ENCODE measurements at places on chromosomes 2 and 18.

- DNase-seq = no peak
Observed at GRCh38 chr2:105384861-105385260, 14.0 kb downstream of the FHL2 start.

DNA sequence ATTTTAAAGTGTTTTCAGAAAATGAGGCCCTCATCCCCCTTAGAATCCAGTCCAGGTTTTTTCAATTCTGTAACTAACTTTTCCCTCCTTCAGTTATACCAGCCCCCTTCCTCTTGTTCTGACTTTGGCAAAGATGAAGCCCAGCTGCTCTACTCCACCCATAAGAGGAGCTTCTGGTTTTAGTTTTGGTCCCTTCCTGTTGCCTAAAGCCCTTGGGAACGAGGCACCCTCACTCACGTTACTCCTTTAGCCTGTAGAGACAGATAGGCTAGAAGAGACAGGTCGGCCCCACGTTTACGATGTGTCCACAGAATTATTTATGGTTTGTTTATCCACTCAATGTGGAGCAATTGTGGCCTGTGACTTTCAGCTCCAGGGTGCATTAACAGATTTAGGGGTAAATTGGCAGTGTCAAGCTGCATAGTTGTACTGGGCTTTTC, 454.2 kb upstream of the TNP1 start:
- DNase-seq = no peak

DNA sequence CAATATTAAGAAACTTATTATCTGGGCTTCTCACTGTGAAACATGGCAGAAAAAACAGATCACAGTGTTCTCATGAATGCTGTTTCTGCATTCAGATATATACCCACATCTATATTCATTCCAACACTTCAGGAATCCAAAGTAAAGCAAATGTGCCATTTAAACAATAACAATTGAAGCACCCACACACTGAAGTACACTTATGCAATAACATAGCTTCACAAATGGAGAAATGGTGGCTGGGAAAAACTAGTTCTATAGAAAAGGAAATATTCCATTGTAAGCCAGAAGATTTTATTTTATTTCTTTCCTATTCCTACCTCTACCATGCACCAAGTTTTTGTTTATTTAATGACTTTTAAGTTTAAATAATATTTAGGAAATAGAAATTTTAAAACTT, 111.9 kb downstream of the DPP4 start:
- no peak for DNase-seq

DNA sequence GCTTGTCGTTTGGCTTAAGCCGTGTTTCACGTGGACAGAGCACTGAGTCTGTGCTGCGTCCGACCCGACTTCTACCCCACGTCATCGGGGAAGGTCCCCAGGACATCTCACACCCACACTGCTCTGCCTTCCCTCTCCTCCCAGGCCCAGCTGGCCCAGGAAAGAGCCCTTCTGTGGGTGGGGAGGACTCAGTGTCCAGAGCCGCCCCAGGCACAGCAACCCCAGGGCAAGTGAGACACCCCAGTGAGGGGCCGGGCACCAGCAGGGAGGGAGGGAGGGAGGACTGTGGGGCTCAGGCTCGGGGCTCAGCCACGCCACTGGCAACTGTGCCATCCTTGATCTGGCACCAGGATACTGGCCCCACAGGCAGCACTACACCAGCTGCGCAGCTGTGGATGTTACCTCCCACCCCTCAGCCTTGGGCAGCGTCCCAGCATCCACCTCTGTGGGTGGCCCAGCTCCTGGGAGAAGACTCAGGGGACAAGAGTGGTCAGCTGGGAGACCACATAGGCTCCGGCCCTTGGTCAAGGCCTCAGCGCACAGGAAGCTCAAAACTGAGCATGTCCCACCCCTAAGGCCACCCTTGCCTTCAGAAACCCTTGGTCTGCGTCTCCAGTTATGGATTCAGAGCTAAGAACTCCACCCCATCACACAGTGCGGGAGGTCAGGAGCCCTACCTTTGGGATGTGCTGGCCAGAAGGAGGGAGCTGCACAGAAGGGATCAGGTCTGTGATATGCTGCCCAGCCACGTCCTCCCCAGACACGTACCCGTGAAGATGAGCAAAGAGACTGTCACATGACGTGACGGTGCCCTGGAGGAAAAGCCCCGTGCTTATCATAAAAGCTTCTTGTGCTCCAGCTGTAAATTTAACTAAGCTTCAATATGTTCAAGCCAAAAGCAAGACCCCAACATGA, 11.7 kb downstream of the PASK start:
- no peak for DNase-seq

DNA sequence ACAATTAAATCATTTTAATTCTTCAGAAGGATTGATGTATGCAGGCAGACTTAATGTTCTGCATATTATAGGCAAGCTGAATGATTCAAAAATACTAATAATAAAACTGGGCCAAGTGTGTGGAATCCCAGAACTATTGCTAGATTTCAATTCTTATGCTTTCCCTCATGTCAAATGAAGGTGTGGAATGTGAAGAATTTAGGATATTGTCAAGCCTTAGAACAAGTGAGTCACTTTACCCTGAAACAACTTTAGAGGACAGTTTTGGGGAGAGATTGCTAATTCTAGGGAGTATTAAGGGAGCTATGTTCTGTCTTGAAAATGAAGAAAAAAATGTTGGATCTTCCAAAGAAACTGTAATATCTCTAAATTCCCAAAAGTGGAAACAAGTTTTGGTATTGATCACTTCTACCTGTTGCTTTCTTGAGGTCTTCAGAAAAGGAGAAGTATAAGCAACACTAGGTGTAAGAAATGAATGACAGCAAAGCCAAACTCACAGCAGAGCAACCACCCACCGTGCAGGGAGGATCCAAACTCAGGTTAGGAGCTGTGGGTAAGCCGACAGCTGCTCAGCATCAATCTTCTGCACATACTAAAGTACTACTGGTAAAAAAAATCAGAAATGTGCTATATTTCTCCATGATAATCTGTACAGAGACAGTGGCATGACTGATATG, 818.1 kb downstream of the SLC4A3 start:
- DNase-seq = no peak

- DNase-seq = no peak
Observed at GRCh38 chr18:26804519-26804918, 61.0 kb downstream of the AQP4 start.

GRCh38 chr2:102000813-102001766, 9.3 kb downstream of the IL1R2 start:
- DNase-seq = no peak

DNA sequence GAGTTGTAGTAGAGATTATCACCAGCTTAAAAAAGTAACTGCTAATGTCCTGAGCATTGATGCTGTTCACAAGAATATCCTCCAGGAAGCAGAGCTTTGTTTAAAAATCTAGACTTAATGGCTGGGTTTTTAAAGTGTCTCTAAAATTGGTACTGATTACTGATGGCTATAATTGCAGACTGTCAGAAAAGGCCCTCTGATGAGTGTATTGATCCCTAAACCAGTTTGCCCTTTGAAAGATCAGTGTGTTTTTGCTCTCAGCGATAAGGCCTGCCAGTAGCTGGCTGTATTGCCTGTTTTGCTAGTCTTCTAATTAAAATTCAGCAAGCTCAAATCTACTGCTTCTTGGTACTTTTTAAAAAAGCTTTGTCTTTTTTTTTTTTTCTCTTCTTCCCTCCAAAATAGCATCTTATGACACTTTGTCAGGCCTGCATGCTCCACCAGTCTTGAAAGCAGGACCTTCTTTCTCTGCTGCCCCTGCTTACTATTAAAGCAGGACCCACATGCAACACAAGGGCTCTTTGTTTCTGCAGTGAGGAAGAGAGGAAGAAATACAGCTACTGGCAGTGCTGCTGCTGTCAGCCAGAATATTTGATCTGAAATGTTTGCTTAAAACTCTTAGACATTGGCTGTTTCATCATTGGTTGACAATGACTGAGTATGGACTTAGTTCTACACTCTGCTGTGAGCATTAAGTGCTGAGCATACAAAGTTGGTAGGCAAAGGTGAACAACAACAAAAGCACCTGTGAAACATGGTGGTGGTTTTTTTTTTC, 1.8 kb downstream of the SEC11C start:
- DNase-seq = no peak

DNA sequence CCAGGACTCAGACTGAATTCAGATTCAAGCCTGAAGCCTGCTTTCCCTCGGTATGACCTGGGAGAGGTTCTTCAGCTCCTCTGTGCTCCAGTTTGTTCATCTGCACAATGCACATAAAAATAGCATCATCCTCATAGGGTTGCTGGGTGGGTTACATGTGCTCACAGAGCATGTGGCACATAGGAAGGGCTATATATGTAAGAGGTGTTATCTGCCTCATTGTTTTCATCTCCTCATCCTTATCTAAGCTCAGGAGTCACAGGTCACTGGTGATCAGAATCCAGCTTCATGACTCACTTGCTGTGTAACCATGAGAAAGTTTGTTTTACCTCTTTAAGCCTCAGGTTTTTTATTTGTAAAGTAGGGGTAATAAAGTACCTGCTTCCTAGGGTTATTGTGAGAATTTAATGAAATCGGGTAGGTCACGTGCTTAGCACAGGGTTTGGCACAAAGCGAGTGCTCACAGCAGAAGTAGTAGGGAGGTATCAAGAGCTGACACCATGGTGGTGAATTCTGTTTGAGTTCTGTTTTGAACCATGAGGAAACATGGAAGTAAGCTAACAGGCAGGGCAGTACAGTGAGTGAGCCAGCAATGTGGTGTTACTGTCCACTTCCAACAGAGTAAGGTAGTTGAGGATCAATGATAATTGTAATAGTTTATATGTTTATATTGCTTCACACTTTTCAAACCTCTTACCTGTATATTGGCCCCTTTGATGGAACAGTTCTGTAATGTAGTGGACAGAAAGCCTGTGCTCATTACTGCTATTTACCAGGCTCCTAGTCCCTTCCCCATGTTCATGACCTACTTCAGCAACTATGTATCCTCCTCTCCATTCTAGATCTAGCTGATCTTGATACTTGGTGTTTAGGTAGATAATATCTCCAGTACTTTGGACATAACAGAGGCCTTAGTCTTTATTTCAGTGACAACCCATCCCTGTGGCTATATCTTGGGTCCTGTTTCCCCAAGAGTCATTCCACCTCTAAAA, 141.4 kb upstream of the LTBP1 start:
- DNase-seq = no peak

- DNase-seq = no peak
Observed at GRCh38 chr18:57915865-57916582, 112.9 kb upstream of the ATP8B1 start.

DNA sequence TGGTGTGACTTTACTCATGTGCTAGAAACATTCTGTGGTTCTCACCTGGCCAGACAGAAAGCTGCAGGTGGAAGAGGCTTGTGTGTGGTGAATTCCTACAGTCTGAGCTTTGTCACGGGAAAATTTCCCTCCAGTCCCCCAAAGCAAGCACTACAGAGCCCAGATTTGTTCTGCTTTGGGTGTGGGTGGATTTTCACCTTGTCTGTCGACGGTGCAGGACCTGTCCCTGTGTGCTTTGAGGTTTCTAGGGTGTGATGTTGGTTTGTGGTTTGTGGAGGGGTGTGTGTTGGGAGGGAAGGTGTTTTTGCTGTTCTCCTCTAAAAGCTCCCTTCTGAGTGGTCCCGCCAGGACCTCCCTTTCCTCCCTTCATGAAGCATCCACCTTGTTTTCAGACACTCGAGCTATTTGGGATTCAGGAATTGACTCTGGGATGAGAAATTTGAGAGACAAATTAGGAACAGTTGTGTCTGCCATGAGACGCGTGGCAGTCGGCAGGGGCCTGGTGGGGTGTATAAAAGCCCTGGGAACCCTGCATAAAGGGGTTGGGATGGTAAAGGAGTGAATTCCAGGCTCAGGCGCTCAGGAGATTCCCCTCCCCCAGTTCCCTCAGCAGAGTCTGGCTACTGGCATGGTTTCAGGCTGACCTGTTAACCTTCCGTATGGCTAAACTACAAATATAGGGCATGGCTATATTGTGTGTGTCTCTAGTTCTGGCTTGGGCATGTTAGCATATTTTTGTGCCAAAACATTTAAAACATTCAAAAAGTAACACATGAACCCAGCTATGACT, 65.5 kb downstream of the DGKD start:
- DNase-seq = no peak

GRCh38 chr2:162016080-162016479, 57.9 kb downstream of the DPP4 start:
- DNase-seq = no peak

GRCh38 chr2:239739206-239739605, 285.9 kb downstream of the NDUFA10 start:
- no peak for DNase-seq

GRCh38 chr2:148553332-148553887, 91.1 kb upstream of the EPC2 start:
- no peak for DNase-seq

Data from lower leg skin (tissue), 4 donors.